ENCODE measurements at places on chromosomes 4 and X. TPM values are rescaled to one million over a fixed set of nuclear protein-coding genes. Genes with fewer than 3 reads are reported as not detected.

DNA sequence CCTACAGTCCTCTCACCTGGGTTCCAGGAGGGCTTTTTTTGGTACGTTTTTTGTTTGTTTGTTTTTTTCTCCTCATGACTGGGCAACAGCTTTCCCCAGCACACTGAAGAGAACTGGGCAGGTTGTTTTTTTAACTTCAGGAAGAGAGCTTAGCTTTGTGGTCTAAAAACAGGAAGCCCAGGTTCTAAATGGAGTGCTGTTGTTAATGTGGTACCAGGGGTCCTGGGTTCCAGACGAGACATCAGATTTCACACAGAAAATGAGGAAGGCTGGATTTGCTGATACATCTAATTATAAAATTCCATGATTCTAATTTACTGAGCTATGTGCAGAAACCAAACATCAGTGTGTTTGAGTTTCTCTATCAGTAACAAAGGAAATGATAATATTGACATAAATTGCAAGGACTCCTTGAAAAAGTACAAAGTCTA lies 4.2 kb downstream of the MYOZ2 start:
- no peak for DNase-seq

DNA sequence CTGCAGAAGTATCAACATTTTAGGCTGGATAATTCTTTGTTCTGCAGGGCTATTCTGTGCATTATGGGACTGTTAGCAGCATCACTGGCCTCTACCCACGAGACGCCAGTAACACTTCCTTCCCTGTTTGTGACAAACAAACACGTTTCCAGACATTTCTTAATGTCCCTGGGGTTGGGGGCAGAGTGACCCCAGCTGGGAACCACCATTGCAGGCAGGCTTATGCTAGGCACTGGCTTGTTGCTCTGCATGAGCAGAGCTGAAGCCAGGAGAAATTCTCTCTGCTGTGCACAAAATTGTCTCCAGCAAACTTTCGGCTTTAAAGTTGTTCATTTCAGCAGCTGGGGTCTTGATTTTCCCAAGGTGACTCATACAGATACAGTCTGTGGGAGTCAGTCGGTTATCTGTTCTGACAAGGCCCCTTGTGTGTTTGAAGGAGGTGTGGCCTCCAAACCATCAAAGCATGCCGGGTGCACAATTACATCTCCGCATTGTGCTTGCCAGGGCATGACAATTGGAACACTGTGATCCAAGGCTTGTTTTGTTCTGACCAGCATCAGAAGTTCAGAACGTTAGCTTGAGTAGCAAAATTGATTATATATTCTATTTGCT lies 156.4 kb upstream of the BOD1L1 start:
- no peak for DNase-seq

DNA sequence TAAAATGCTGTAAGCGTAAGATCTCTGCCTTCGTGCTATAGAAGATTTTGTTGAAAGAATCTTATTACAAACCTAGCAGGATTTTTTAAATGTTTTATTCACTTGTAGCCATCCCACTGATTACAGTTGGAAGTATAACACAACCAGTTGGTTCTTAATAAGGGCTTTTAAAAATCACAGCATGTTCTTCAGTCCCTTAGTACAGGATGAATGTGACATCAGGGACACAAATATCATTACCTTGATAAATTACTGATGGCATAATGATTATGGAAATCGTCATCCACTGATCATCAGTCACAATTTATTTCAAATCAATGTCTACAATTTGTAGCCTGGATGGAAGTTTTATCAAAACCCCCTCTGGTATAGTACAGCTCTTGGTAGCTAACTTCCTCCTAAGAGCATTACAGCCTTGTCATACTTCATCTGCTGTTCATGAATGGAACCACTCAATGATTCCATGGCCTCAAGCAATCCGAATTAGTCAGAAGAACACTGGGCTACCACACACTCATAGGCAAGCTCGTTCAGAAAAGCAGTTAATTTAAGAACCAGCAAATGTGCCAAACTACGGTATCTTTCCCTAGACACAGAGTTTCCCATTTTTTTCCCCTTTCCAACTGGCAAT lies 389.2 kb upstream of the TENM3 start:
- DNase-seq = no peak

IL13RA2 gene
- total RNA-seq = not detected

DNA sequence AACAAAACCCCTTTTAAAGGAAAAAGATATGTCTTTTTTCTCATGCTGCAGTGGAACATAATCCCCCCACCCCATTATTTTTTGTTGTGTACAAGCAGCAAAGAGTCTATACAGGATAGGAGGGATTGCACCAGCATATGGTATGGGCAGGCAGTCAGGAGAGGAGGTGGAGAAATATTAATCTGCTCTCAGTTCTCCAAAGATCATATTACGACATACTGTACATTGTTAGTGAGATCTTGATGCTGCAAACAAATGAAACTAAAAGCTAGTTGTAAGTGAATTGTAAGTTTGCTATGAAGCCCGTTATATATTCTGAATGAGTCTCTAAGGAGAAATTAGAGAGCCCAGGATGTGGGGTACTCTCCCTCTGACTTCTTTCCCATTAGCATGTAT lies 75.3 kb downstream of the RAPGEF2 start:
- DNase-seq = no peak

DNA sequence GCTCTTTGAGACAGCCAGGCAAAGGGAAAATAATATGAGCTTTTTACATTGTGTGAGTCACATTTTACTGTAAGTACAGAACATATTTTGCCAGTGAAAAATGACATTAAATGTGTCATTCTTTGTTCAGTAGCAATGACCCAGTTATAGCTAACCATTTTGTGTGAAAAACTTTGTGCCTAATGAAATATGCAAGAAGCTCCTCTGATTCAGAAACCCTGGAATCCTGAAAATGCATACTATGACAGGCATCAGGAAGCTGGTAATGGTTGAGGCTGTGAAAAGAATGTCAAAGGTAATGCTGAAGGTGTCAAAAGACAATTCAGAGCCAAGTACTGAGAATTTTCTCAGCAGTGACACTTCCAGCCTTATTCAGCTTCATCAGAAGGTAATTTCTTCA lies 549.5 kb upstream of the SMIM31 start:
- DNase-seq = peak; percentile 48

- DNase-seq = no peak
Measured at GRCh38 chr4:141870152-141870551, 233.8 kb downstream of the IL15 start.

MAGEA2 gene
- 0.63 TPM for total RNA-seq

DNA sequence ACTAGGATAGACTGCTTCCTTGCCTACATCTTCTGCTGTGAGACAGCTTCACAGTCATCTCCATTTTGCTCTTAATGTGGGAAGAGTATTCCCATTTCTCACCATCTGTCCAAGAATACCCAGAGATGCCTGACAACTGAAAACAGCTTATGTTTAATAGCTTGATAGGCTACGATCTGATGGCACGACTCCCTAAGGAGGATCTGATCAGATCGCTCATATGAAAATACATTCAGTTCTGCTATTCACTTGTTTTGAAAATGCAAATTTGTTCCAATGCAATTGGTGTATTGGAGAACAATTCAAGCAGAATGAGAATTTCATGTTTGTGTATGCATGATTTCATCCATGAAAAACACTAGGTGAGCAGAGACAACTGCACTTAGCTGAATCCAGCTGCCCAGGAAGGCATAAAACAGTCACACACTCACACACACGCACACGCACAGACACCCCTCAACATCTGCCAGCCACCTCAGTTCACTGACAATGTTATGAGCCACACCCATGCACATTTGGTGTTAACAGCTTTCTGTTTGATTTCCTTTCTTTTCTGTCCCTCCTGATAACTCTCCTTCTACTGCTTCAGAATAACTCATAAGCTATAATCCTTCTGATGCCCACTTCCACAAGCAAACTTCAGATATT lies 29.6 kb downstream of the TRIML1 start:
- no peak for DNase-seq

DNA sequence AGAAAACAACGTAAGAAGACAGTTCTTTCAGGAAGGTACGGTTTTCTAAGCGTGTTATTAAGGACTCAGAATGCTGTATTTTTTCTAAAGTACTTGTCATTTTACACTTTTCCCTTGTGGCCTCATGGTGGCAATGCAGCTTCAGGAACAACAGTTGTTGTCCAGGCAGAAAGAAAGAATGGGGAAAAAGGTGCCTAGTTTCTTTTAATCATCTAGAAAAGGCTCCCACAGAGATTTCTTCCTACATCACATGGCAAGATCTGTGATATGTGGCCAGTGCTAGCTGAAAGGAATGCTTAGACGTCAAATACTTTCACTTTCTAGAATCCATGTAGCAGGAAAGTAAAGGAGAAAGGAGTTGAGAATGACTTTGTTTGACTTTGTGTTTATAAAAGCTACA lies 49.0 kb upstream of the TRAM1L1 start:
- DNase-seq = peak; percentile 70

DNA sequence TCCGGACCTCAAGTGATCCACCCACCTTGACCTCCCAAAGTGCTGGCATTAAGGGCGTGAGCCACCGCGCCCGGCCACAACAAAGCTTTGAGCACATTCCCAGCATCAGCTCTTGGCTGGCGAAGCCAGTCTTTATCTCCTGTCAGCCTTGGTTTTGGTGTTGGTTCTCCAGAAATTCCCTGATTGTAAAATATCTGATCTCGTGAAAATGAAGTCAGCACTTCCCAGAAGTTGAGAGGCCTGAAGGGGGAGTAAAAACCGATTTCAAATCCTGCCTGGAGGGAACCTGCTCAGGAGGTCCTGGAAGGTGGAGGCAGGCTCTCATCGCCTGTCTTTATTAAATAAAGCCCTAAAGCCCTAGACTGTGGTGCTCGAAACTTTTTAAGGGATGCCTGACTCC lies 33.6 kb downstream of the PTTG2 start:
- DNase-seq = no peak

GRCh38 chr4:61786211-61786610 lies 586.1 kb downstream of the ADGRL3 start:
- no peak for DNase-seq

DNA sequence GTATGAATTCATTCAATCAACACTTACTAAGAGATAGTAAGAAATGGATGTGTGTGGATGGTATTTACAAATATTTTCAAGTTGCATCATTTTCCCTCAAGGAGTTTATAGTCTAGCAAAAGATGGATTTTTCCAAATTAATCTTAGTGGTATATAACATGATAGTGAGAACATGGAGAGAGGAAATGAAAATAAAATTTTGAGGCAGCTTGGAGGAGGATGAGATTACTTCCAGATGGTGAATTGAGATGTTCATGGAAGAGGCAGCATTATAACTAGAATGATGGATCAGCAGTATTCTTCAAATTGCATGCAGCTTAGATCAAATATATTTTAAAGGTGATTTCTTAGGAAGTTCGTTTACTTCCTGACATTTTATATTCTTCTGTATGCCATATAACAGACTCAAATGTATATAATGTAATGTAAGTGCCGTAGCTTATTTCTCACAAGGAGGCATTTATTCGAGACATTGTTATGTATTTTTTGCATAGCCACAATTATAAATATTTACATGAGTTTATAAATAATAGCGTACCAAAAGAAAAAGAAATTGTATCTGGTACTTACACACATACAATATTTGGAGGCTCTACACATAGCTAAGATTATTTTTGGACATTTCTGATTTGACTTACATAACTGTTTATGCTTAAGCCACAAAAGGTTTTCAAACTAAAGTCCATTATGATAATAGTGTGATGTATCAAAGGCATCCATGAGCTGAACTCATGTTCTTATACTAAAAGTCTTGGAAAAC lies 439.4 kb downstream of the SPRY1 start:
- DNase-seq = no peak

CXCL8 gene
- not detected for total RNA-seq

DNA sequence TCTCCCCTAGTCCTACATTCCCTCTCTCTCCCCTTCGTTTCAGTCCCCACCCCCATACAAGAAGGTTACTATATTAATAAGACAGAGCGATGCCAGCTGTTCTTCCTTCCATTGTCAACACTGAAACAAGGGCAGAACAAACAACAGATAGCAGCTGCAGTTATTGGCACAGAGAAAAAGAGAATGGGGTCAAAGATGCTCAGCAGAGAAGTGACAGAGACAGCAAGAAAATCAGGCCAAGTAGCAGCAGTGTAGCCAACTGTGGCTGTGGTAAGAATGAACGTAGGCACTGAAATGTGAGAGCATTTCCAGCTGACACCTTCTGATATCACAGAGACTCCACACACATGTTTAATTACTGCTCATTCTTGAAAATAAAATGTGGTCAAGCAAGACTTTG lies 641.8 kb downstream of the FSTL5 start:
- no peak for DNase-seq

PPEF2 gene
- total RNA-seq = not detected
